Hair follicle dermal papilla cell (primary cell): ENCODE measurements at places on chromosomes 1 and 21. TPM values are rescaled to one million over a fixed set of nuclear protein-coding genes. Genes with fewer than 3 reads are reported as not detected.

Gene MXRA8
- 621 and 684 TPM in 2 replicates for total RNA-seq

Gene PRMT2
- 167 and 171 TPM in 2 replicates for total RNA-seq

Gene BCAN
- not detected in 2 replicates for total RNA-seq

Gene CRABP2
- 144 and 158 TPM in 2 replicates for total RNA-seq

Gene NR0B2
- total RNA-seq: not detected in 2 replicates

Gene KIF14
- total RNA-seq: 1.6 and 1.7 TPM in 2 replicates

Gene WRAP73
- total RNA-seq: 12.3 and 12.7 TPM in 2 replicates

Gene MROH9
- total RNA-seq: 0.36 TPM in 1 of 2 replicates, not detected in the other

Gene FMO3
- 0.16 and 0.61 TPM in 2 replicates for total RNA-seq

Gene PCBP3
- total RNA-seq: 8.1 and 16.7 TPM in 2 replicates

Gene EVA1C
- 4.4 and 4.9 TPM in 2 replicates for total RNA-seq

Gene C1QA
- total RNA-seq: not detected in 2 replicates

Gene UBL4B
- total RNA-seq: 2.3 and 7.5 TPM in 2 replicates

Gene ZNF687
- total RNA-seq: 23.3 and 27.4 TPM in 2 replicates

Gene LCE3D
- total RNA-seq: not detected in 2 replicates

Gene PLA2G2A
- not detected in 2 replicates for total RNA-seq

Gene SVBP
- 14.1 and 15.7 TPM in 2 replicates for total RNA-seq

Gene GNB1
- 105 and 107 TPM in 2 replicates for total RNA-seq

Gene NTMT2
- not detected in 2 replicates for total RNA-seq

Gene ROR1
- total RNA-seq: 10.5 and 11.9 TPM in 2 replicates

Gene ZNF648
- total RNA-seq: not detected in 2 replicates

Gene PRAMEF9
- total RNA-seq: not detected in 2 replicates

Gene ACTL8
- total RNA-seq: not detected in 2 replicates

Gene CNST
- total RNA-seq: 83.4 and 88.3 TPM in 2 replicates

Gene CHTOP
- 44.3 and 53.1 TPM in 2 replicates for total RNA-seq

Gene APCS
- total RNA-seq: not detected in 2 replicates

Gene DCDC2B
- total RNA-seq: not detected in 2 replicates

Gene SELENOF
- 121 and 137 TPM in 2 replicates for total RNA-seq

Gene PRAMEF1
- total RNA-seq: not detected in 2 replicates

Gene GON4L
- 33.5 and 40.1 TPM in 2 replicates for total RNA-seq

Gene TMEM269
- total RNA-seq: under 0.01 TPM in 1 of 2 replicates, not detected in the other

Gene PAX7
- not detected in 2 replicates for total RNA-seq

Gene KRTAP20-4
- not detected in 2 replicates for total RNA-seq

Gene RAB3B
- total RNA-seq: 20.4 and 30.6 TPM in 2 replicates
